ENCODE measurements at places on chromosomes 6 and 20. TPM values are rescaled to one million over a fixed set of nuclear protein-coding genes. Genes with fewer than 3 reads are reported as not detected.
A peak's percentile ranks its signal among the peaks of the same experiment; 100 is the strongest.

- no peak for DNase-seq
Measured at GRCh38 chr6:148240461-148240840, 102.2 kb upstream of the SASH1 start.

CRIP3 gene
- 48.9 TPM for total RNA-seq

GRCh38 chr6:151647976-151648639 lies 154.3 kb downstream of the CCDC170 start:
- DNase-seq: peak; percentile 89

- no peak for DNase-seq
Measured at GRCh38 chr6:56529594-56530191, 113.0 kb downstream of the DST start.

DNA sequence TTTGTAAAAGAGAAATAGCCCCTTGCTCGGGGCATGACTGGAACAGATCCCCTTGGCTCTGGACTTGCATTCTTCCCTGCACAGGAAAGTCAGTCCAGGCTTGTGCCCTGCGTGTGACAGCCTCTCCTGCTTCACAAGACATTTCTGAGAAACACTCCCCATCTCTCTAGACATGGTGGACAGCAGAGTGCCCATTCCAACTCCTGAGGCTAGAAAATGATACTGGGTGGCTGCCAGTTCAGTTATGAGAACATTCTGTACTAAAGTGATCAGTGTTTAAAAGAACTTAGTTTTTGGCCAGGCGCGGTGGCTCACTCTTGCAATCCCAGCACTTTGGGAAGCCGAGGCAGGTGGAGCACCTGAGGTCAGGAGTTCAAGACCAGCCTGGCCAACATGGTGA lies 41.3 kb downstream of the TGM3 start:
- no peak for DNase-seq

Data from WTC11 (cell line).